ENCODE measurements at places on chromosomes 6 and 20.

GRCh38 chr6:118876814-118877213 lies 17.1 kb upstream of the ASF1A start:
- DNase-seq = peak; percentile 8

DNA sequence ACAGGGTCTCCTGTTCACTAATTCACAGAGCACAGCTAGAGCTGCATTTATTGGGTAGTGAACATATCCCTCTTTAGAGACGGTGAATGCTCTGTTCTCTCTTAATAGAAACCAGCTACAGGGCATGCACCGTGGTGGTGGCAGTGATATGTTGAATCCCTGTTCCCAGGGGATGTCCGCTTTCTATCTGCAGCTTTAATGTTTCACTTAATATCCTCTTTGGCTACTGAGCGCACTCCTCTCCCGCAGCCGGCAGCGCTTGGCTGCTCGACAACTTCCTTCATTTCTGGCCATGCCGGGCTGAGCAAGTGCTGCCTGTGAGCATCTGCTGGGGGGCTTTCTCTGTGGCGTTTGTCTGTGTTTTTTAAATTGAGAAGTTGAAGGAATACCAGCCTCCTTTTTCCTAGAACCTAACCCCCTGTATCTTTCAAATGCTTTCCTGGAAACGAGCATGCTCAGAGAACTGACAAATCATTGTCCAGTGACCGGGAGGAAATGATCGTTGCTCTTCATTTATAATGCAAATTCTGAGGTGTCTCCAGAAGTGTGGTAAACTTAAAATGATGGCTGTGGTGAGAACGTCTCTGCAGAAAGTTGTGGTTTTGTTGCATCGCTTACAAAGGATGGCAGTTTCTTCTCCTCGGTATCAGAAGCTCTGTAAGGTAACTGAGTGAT lies 297.9 kb downstream of the UTRN start:
- DNase-seq = peak; percentile 6

- DNase-seq = no peak
Observed at GRCh38 chr6:68651011-68651985, 16.2 kb downstream of the ADGRB3 start.

DNA sequence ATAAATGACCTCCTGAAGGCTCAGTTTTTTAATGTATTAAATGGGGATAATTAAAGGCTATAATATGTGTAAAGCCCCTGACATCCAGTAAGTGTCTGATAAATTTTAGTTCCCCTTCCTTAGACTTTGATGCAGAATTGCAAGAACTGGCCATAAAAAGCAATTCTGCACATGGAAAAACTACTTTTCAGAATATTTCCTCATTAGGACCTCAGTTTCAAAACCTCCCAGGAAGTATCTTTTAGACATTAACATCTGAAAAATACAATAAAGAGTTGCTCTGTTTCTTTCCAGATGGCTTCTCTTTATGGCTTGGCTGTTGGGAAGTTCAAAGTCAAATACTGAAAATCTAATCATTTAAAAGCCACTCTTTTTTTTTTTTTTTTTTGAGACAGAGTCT lies 106.3 kb upstream of the ZNF217 start:
- no peak for DNase-seq

GRCh38 chr20:13494019-13494418 lies 144.7 kb downstream of the TASP1 start:
- no peak for DNase-seq
